BE2C (cell line): ENCODE measurements at places on chromosomes 12 and 14.
A peak's percentile ranks its signal among the peaks of the same experiment; 100 is the strongest.

DNA sequence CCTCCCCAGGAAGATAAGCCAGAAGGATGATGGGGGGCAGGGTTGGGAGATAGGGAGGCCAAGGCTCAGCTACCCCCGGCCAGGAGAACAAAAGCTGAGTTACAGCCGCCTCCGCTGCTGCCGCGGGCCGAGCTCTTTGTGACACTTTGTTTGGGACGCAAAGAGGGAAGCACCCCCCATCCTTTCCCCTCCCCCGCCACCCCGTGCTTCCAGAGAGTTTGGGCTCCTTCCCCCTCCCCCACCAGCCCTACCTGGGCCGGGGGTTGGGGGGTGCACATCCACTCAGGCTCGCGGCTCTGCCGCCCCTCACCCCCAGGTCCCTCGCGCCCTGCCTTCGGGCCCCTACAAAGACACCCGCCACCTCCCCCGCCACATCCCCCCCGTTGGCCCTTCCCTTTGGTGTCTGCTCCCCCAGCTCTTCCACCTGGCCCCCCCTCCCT is 799 bp downstream of the ZNF219 start:
- DNase-seq, result no peak

DNA sequence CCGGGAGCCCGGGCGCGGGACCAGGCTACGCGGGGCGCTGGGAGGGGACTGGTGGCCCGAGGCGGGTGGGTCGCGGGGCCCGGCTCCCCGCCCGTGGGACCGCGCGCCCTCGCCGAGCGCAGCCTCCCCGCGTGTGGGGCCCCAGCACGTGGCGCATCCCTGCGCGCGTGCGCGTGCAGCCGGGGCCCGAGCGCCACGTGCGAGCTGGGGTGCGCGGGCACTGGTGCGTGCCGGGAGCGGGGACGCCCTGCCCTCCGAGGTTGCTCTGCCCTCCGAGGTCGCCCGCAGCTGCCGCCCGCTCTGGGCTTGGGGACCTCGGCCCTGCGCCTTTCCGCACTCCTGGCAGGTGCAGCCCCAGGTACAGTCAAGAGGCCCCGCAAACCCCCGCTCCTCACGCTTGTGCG is 365 bp upstream of the CCDC88C start:
- peak; percentile 52 for DNase-seq

- no peak for DNase-seq
Measured at GRCh38 chr14:25753130-25753529, 703.2 kb upstream of the STXBP6 start.

DNA sequence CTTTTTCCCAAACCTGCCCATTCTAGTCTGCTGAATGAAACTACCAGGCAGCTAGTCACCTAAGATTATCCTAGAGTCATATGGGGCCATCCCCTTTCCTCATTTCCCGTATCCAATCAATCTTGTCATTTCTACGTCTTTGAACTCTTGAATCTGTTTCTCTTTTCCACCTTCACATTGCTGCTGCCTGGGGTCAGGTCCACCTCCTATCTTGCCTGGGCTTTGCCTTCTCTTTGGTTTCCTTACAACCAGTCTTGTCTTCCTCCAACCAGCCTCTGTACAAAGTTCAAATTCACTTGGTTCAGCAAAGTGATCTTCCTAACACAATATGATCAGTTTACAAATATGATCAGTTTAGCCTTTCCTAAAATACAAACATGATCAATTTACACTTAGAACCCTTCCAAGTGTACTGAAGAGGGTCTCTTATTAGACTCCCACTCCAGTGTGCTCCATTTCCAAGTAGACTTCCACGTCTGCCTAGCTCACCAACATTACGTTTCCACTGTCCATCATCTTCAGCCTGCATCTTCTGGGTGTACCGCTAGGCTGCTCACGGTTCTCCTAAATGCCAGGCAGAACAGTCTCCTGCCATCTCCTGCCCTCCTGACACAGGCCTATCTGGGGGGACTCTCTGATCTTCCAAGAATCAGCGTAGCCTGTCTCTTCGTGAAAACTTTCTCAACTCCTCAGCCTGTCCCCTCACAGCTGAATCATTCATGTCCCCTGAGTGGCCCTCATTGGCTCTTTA is 4.1 kb upstream of the ACVR1B start:
- no peak for DNase-seq

DNA sequence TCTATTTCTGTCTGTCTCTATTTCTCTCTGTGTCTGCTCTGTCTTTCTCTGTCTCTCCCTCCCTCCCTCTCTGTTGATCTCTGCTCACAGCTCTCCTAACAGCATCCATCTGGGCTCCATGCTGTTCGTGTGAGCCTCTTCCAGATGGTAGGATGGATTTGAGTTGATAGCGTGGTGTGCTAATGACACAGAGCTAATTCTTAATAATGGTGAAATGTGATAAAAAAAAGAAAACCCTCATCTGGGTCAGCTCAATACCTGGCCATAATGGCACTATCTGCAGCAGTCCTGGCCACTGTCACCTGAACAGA is 96.4 kb downstream of the AACS start:
- DNase-seq, result no peak

- no peak for DNase-seq
Measured at GRCh38 chr14:77542421-77543239, 44.0 kb upstream of the ISM2 start.

DNA sequence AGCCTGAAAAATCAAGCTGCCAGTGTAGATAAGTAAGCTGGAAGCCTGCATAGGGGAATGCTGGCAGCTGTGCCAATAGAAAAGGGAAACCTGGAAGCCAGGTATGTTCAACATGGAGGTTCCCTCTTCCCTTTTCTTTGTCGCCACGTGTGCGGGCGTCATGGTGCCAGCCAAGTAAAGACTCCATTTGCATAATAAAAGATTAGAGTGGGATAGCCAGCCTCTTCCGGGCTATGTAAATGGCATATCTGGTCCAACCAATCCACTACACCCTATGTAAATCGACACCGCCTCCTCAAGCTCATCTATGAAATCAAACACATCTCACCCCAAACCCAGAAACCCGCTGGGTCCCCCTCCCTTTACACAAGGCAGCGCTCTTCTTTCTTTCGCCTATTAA is 5.6 kb upstream of the ADGRD1 start:
- DNase-seq, result no peak

GRCh38 chr12:122094735-122095631 is 16.4 kb downstream of the MLXIP start:
- DNase-seq, result no peak

DNA sequence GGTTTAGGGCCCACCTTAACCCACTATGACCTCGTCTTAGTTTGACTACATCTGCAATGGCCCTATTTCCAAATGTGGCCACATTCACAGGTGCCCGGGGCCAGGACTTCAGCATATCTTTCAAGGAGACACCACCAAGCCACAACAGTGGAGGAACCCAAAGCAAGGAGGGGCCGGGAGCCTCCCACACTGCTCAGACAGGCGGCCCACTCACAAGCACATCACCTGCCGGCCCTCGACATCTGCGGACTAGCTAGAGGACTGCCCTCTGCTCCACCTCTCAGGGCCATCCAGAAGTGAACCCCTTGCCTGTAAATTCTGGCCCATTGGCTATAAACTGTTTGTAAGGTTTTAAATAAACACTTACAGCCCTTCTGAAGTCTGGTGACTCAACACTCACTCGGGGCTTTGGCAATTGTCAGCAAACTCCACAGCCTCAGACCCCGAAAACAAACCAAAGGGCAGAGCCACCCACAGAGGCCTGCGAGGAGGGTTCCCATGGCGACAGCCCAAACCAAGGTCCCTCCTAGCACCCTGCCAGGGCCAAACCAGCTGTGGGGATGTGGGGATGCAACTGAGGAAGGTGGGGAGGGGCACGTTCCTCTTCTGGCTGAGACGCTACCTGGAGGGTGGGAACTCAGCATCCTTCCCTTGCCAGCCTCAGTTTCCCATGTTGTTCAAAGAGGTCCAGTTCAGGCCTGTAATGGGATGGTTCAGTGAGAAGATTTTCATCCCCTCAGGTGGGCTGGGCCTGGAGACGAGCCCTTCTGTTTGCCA is 95.8 kb downstream of the DICER1 start:
- DNase-seq, result no peak

GRCh38 chr12:14576896-14577295 is 9.2 kb upstream of the PLBD1 start:
- no peak for DNase-seq

GRCh38 chr12:62841846-62842245 is 93.1 kb downstream of the PPM1H start:
- no peak for DNase-seq

GRCh38 chr12:18422871-18423270 is 161.6 kb downstream of the PIK3C2G start:
- DNase-seq, result no peak

- no peak for DNase-seq
Measured at GRCh38 chr14:34460295-34460694, 1.7 kb downstream of the SPTSSA start.

DNA sequence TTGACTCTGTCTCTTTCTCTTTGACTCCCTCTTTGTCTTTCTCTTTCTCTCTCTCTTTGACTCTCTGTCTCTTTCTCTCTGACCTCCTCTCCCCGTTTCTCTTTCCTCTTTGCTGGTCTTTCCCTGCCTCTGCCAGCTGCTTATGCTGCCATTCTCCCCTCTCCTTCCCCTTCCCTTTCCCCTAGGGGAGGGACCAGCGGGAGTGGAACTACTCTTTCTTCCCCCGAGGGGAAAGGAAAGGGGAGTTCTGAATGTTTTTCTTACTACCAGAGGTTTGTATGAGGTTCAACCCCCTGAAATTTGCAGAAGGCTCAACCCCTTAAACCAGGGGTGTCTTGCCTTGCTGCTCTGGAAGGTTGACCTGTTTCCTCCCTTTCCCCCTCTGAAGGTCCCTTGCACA is 24.7 kb upstream of the RNASE1 start:
- no peak for DNase-seq

DNA sequence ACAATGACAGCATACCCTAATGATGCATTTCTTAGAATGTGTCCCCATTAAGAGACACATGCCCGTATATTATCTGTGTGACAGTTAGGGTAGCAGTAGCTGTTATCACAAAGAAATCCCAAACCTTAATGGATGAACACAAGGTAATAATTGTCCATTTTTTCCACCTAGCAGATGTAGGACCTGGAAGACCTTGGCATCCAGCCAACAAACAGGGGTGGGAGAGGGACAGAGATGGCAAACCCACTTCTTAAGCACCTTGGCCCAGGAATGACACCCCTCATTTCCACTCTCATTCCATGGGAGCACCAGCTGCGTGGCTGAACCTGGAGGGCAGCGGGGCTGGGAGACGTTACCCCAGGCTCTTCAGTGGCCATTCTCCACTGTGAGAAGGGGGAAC is 679.0 kb downstream of the AACS start:
- no peak for DNase-seq

DNA sequence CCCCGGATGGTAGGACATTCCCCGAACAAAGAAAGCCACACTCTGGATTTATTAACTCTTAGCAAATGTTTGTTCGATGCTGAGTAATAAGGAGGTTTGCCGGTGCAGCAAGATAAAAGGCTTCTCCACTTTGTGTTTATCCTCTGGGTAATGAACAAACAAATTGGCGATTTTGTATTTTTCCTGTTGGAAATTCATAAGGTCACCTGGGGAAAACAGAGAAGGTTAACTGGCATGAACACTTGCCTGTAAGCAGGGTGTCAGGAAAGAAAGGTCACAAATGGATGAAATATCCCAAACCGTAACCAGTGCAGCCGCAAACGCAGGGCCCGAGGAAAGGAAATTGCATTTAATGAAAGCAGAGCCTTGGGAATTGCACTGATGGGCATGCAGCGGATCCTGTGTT is 132.8 kb downstream of the RMST start:
- no peak for DNase-seq

GRCh38 chr12:48263617-48264016 is 60.5 kb upstream of the OR10AD1 start:
- DNase-seq, result no peak

DNA sequence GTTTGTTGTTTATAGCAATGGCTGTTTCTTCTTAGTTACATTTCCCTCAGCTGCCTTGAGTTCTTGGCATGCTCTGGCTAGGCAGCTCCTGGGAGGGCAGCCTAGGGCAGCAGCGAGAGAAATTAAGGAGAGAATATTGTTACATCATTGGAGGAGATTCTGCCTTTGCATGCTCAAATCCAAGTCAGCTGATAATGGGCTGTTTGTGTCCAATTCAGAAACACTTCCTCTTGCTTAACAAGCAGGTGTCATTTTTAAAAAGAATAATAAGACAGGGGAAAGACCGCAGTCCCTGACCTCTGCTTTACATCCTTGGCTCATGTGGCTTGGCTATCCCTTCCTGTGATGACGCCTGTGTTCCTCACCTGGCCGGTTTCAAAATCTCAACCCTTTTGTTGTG is 76.9 kb downstream of the ESR2 start:
- DNase-seq, result no peak

DNA sequence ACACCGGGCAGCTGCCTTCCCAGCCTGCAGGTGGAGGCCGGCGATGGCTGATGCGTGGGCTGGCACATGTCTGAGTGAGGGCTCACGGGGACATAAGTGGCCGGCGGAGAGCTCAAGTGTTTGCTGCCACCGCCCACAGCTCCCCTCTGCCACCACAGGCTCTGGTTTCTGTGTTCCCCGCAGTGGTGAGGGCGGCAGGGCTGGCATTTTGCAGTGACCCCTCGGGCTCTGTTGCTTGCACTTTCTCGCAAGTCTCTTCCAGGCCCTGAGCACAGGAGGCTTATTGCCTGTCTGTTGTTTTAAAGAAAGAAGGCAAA is 271.0 kb upstream of the RTL1 start:
- DNase-seq, result no peak

GRCh38 chr12:32489070-32489469 is 89.7 kb downstream of the FGD4 start:
- DNase-seq, result no peak

DNA sequence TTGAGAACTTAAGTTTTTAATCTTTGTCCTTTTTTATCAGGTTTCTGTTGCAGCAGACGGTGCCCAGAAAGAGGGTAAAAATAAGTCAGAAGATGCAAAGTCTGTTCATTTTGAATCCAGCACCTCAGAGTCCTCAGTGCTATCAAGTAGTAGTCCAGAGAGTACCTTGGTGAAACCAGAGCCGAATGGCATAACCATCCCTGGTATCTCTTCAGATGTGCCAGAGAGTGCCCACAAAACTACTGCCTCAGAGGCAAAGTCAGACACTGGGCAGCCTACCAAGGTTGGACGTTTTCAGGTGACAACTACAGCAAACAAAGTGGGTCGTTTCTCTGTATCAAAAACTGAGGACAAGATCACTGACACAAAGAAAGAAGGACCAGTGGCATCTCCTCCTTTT is 53.5 kb downstream of the RAD52 start:
- DNase-seq, result no peak

- DNase-seq, result no peak
Measured at GRCh38 chr14:90900476-90901083, 84.3 kb upstream of the TTC7B start.
